Gastroesophageal sphincter (tissue), 4 donors: ENCODE measurements at places on chromosomes 11 and 22. TPM values are rescaled to one million over a fixed set of nuclear protein-coding genes. Genes with fewer than 3 reads are reported as not detected.

DNA sequence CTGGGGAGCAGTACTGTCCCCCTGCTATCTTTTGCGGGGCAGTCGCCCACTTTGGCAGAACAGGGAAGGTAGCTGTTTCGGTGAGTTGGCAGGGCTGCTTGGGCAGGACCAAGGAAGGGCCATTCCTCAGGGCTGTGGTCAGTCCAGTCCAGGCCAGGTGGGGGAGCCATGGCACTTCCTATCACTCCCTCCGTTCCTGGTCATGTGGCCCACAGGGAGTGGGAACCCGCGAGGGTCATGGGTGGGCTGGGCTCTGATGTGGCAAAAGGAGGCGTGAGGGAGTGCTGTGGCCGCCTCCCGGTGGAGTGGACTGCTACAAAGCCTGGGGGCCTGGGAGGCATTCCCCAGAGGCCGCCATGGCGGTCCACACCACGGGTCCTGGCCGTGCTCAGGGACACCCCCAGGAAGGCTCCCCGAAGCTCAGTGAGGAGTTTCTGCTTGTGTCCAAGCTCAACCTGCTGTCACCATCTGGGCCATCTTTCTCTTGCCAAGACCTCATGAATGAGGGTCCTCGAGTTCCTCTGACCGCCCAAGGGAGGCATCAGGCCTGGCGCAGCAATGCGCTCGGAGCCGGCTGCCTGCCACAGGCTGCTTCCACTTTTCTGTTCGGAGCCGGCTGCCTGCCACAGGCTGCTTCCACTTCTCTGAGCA is 11.9 kb downstream of the CHID1 start:
- ATAC-seq = peak; percentile 16

- ATAC-seq = no peak
These were observed 246.6 kb downstream of the TMEM135 start for GRCh38 chr11:87284306-87284705.

DNA sequence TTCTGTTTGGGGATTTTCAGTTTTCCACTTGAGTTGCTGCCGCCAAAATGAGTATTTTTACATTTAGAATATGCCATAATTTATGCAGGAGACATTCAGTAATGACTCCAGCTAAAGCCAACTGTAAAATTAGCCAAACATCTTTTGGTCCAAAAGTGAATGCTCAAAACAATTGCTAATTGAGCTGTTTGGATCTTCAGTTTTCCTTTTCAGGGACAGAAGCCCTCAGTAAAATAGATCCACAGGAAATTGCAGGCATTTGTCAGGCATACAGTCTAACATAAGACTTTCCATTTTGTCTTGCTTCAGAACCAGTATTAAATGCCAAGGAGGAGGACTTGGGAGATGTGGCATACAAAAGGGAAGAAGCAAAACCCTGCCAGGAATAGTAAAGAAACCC is 524.8 kb upstream of the API5 start:
- no peak for ATAC-seq

DNA sequence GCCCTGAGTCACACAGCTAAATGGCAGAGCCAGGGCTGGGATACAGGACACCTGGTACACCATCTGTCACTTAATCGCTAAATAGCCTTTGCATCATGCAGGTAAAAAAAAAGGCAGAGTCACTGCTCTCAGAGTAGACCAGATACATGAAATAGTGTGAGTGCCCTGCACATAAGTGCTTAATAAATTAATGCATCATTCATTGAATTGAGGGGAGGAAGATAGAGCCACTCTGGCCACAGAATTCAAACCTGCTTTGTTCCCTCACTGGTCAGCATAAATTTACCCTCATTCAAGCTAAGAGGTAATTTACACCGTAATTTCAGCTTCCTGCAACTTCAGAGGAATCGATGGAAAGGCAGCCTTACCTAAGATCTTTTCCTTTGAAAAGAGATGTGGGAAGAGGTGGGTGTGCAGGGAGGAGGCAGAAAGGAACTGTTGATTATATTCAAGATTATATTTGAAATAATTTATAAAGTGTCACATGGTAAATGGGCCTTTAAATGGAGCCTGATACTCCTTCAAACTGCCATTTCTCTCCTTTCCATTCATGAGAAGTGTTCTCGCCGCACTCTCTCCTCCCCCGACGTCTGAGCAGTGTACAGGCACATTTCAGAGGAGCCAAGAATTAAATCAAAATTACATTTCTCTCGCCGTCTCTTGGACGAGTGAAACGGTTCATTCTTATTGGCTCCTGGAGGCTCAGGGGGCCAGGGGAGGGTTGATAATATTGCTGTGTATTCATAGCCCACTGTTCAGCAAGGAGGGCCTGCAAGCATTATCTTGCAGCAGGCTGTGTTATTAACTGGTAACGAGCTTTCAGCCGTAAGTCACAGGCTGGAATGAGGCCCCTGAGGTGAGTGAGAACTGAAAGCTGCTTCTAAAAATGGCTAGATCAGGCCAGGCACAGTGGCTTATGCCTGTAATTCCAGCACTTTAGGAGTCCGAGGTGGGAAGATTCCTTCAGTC is 52.2 kb upstream of the HMGXB4 start:
- no peak for ATAC-seq

The FAM227A gene
- 0.89 TPM for total RNA-seq

- no peak for ATAC-seq
These were observed 60.2 kb upstream of the TOP3B start for GRCh38 chr22:22042599-22043295.
